Sigmoid colon (tissue), 7 donors: ENCODE measurements at places on chromosomes 4 and X. TPM values are rescaled to one million over a fixed set of nuclear protein-coding genes. Genes with fewer than 3 reads are reported as not detected.

GRCh38 chrX:103250977-103251376 lies 4.0 kb downstream of the TCEAL8 start:
- no peak for DNase-seq

Gene MAGEA4
- polyA plus RNA-seq: not detected

- DNase-seq: no peak
Observed at GRCh38 chr4:164765833-164766232, 11.9 kb downstream of the SMIM31 start.

DNA sequence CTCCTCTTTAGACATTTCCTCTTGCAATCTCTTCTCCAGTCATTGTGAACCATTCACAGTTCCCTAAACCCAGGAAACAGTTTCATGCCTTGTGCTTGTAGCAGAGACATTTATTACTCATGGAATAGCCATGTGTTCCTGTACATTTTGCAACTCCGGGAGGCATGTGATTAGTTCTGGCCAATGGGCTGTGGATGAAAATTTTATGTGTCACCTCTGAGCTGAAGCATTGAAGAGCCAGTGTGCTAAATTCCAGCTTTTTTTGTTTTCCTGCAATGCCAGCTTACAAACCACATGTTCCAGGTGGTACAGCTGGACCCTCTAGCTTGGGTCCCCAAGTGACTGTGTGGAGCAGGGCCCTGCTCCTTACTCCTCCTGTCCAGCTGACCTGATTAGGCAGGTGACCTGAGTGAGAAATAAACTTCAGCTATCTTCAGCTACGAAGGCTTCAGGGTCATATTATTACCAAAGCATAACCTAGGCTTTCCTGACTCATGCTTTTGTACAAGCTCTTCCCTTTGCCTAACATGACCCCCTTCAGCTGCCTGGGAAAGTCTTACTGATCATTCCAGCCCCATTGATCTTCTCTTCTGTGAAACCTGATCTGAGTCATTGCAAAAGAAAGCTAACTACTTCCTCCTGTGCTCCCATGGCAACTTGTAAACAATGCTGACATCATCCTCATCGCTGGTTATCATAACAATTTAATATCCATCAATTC lies 200.4 kb downstream of the PTTG2 start:
- DNase-seq: peak; percentile 72

GRCh38 chr4:150219841-150220240 lies 141.6 kb downstream of the DCLK2 start:
- DNase-seq: no peak

- no peak for DNase-seq
Observed at GRCh38 chr4:126611900-126612299, 1020.9 kb upstream of the INTU start.

DNA sequence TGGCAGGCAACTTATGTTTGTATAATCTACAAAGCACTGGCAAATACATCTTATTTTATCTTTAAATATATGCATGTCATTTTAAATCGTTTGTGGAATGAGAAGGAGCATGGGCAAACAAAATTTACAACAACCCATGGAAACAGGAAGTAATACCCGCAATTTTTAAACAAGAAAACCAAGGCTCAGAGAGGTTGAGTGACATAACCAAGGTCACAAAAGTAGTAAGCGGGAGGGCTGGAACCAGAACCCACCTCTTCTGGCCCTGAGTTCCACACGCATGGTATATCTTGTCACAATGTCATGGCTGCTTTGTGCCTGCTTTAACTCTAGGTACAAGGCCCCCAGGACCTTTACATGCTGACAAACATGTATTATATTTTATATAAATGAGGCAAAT lies 52.9 kb downstream of the SLC7A11 start:
- DNase-seq: no peak

DNA sequence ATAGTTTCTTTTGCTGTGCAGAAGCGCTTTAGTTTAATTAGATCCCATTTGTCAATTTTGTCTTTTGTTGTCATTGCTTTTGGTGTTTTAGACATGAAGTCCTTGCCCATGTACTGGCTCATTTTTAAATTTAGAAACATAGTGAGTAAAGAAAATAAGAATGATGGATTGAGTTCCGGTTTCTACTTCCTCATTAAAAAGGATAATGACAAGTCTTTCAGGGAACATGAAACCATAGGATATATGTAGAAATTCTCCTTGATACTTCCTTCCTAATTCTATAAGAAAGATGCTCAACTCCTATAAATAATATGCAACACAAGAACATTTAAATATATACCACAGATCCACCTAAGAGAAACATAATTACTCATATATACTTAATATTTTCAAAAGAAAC lies 240.9 kb downstream of the BANK1 start:
- no peak for DNase-seq

- no peak for DNase-seq
Observed at GRCh38 chr4:170306208-170306607, 216.5 kb upstream of the AADAT start.

GRCh38 chrX:39104745-39105144 lies 303.5 kb downstream of the MID1IP1 start:
- DNase-seq: no peak

- no peak for DNase-seq
Observed at GRCh38 chrX:130772776-130773143, 130.2 kb downstream of the ENOX2 start.

- DNase-seq: no peak
Observed at GRCh38 chr4:72665171-72665968, 96.3 kb upstream of the ADAMTS3 start.

Gene RP2
- polyA plus RNA-seq: 8.7 TPM

Gene ZNF732
- polyA plus RNA-seq: not detected

DNA sequence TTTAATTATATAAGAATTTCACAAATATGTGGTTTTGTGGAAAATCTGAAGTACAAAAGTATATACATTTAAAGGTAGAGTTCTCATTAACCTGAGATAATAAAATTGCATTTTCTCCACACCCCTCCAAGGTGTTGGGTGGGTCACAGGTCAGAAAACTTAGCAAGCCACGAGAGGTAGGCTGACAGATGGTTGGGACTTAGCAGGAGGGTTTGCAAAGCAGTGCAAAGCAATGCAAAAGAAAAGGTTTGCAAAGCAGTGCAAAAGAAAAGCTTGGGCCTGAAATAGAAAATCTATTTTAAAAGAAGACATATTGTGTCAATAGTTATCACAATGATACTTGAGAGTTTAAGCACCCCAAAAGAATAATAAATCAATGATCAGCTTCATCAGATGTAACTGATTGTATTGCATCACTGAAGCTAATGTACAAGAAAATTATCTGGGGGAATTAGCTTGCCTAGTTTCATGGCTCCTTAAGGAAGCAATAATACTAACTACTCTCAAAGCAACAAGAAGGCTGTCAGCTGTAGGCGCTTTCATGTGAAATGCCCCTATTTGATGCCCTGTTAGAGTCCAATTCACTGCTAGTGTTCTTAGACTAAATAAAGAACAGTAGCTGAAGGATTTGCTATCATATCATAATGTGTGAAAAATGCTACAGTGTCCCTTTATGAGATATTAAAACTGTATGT lies 319.5 kb downstream of the KCNIP4 start:
- DNase-seq: no peak

DNA sequence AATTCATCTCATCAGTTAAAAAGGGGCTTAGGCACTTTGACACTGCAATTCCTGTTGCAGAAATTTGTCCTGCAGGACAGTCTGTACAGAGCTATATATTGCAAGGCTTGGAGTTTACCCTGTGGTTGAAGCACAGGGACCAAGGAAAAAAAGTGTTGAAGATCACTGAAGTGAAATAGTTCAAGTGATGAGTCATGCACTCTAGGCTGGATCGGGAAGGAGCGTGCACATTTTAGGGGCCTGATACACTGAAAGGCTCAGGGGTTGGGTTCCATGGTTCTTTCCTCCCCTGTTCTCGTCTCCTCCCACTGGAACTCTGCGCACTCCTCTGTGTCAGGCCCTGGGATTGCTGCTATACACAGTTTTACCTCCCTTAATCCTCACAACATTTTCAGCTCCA lies 104.9 kb upstream of the ARMCX2 start:
- DNase-seq: no peak

- DNase-seq: no peak
Observed at GRCh38 chr4:146488495-146489174, 33.1 kb downstream of the SLC10A7 start.

GRCh38 chr4:102439812-102440211 lies 61.3 kb upstream of the NFKB1 start:
- DNase-seq: no peak

DNA sequence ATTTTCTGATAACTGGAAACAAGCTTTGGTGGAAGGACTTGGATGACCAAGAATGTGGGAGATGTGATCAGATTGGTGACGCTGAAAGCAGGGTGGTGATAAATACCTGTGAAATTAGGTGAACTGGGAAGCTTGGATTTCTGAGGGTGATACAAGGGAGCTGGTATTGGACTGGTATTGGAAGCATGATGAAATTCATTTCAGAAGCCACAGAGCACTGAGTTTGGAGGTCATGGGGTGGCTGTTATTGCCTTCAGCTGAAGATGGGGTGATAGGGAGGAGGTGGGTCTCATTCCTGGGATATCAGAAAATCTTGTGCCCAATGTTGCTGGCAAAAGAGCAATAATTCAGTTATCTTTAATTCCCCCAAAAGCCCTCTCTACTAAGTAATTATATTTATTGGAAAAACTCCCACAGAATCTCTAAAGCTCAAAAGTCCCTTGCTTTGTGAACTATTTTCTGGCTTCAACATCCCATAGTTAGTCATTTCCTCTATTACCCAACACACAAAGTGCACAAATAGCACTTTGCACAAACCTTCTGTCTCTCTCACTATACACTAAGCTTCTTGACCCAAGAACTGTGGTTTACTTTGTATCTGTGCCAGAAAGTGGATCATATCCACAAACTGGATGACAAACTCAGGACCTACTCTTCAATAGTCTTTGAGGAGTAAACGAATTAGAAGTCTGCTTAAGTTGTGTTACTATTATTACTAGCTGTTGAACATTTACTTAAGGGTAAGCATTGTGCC lies 23.1 kb upstream of the CAMK2D start:
- no peak for DNase-seq

DNA sequence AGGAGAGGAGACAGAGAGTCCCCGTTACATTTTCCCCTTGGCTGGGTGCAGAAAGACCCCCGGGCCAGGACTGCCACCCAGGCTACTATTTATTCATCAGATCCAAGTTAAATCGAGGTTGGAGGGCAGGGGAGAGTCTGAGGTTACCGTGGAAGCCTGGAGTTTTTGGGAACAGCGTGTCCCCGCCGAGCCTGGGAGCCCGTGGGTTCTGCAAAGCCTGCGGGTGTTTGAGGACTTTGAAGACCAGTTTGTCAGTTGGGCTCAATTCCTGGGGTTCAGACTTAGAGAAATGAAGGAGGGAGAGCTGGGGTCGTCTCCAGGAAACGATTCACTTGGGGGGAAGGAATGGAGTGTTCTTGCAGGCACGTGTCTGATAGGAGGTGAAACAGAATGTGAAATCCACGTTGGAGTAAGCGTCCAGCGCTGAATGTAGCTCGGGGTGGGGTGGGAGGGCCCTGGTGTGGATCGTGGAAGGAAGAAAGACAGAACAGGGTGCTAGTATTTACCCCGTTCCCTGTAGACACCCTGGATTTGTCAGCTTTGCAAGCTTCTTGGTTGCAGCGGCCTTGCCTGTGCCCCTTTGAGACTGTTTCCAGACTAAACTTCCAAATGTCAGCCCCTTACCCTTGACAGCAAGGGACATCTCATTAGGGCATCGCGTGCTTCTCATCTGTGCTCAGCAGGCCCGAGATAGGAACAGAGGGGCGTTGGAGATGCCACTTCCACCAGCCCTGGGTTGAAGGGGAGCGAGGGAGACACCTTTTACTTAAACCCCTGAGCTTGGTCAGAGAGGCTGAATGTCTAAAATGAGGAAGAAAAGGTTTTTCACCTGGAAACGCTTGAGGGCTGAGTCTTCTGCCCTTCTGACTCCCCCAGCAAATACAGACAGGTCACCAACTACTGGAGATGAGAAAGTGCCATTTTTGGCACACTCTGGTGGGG lies 2.7 kb downstream of the SHOX start:
- DNase-seq: peak; percentile 20

GRCh38 chr4:87910795-87911194 lies 64.7 kb upstream of the SPP1 start:
- no peak for DNase-seq

GRCh38 chr4:183205193-183205592 lies 106.1 kb downstream of the WWC2 start:
- no peak for DNase-seq

Gene ZMAT1
- 0.60 TPM for polyA plus RNA-seq

Gene NR3C2
- polyA plus RNA-seq: 23.4 TPM

GRCh38 chr4:147163311-147163710 lies 217.6 kb upstream of the TTC29 start:
- DNase-seq: no peak

GRCh38 chr4:127181001-127181400 lies 451.8 kb upstream of the INTU start:
- DNase-seq: no peak

DNA sequence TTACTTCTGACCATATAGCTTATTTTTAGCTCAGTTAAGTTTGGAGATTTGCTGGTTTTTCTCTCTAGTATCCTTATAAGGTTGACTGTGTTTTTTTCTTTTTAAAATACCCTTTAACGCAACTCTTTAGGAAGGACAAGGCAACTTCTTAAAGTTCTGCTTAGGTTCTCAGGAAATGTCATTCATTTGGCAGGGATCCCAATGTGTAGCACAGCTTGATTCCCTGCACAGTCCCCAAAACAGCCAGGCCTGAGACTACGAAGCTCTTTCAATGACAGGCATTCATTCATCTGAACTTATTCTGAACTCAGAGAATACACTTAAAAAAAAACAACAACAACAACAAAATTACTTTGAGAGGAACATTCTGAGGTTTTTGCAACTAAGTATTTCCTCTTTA lies 1765.8 kb downstream of the PCDH7 start:
- no peak for DNase-seq

Gene CLIC2
- 9.0 TPM for polyA plus RNA-seq

GRCh38 chr4:148477276-148477675 lies 35.1 kb upstream of the NR3C2 start:
- DNase-seq: no peak

- DNase-seq: no peak
Observed at GRCh38 chrX:73944563-73944908, 359.4 kb upstream of the ZCCHC13 start.

- peak; percentile 54 for DNase-seq
Observed at GRCh38 chr4:1368421-1369090, 21.5 kb downstream of the UVSSA start.

DNA sequence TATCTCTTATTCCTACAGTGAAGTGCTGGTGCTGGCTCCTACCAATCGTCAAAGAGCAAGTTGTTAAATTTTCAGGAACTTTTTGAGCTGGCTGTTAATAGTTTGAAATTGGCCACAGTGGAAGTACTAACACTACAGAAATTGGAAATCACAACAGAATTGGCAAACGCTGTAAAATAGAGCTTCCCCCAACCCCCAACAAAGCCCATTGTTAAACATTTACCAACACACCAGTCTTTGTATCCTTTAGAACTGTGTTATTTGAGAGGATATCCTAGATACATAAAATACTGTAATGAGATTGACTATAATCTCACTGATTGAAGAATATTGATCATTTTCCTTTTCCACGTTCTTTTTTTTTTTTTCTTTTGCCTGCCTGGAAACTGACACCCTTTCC lies 37.4 kb downstream of the FAM241A start:
- no peak for DNase-seq

DNA sequence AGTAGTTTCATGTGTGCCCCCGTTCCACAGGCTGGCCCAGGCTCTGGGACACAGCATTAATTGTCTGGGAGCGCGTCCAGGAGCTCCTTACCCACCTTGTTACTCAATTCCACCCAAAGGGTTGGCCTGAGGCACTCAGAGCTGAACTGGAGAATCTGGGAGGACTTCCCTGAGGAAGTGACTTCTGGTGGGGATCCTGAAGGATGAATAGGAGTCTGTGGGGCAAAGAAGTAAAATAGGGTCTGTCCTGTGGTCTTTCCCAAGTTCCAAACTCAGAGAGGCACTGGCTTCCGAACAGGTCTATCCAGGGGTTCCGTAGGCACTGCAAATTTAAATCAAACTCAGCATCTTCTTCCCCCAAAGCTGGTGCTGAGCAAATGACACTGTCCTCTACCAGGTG lies 204.3 kb downstream of the AFAP1 start:
- DNase-seq: no peak
